ENCODE measurements at places on chromosomes 16 and 17.

- no peak for DNase-seq
Observed at GRCh38 chr16:17463335-17463734, 7.4 kb downstream of the XYLT1 start.

- peak; percentile 75 for DNase-seq
Observed at GRCh38 chr17:9402590-9403199, 172.9 kb downstream of the STX8 start.

- no peak for DNase-seq
Observed at GRCh38 chr17:5370411-5370810, 49.1 kb downstream of the NUP88 start.

DNA sequence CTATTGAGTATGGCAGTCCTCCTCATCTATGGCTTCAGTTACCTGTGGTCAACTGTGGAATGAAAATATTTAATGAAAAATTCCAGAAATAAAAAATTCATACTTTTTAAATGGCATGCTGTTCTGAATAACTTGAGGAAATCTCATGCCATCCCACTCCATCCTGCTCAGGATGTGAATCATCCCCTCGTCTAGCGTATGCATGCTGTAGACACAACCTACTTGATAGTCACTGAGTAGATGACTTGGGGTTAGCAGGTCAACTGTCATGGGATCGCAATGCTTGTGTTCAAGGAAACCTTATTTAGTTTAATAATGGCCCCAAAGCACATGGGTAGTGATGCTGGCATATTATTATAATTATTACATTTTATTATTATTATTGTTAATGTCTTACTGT, 4.8 kb upstream of the VAC14 start:
- no peak for DNase-seq
